ENCODE measurements at places on chromosomes 7 and 10.

DNA sequence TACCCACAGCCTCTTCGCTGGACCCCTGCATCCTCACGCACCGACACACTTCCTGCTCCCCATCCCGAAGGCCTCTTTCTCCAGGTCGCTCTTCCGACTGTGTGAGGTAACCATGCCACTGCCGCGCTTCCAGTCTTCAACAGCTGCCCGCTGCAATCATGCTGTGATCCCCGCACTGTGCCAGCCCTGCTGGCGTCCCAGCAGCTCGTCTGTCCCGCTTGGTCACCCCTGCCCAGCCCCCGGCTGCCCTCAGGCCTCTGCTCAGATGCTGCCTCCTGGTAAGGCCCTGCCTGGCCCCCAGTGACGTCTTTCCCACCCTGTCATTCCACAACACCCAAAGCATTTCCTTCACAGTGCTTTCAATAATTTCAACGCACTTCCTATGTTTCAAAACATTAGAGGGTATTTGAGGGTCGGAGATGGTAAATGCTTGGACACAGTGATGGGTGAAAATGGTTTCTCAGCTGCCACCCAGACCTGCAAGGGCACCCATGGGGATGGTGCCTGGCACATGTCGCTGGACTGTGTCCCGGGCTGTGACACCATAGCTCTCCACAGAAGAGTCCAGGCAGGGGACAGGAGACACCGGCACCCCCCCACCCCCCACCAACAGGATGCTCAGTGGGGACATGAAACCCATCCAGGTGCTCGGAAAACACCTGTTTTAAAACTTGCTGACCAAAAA, 125.2 kb downstream of the MAD1L1 start:
- DNase-seq = no peak

- DNase-seq = no peak
These were observed 16.7 kb upstream of the C10orf90 start for GRCh38 chr10:126687121-126687606.

GRCh38 chr7:27784399-27785053, 44.6 kb downstream of the TAX1BP1 start:
- no peak for DNase-seq

DNA sequence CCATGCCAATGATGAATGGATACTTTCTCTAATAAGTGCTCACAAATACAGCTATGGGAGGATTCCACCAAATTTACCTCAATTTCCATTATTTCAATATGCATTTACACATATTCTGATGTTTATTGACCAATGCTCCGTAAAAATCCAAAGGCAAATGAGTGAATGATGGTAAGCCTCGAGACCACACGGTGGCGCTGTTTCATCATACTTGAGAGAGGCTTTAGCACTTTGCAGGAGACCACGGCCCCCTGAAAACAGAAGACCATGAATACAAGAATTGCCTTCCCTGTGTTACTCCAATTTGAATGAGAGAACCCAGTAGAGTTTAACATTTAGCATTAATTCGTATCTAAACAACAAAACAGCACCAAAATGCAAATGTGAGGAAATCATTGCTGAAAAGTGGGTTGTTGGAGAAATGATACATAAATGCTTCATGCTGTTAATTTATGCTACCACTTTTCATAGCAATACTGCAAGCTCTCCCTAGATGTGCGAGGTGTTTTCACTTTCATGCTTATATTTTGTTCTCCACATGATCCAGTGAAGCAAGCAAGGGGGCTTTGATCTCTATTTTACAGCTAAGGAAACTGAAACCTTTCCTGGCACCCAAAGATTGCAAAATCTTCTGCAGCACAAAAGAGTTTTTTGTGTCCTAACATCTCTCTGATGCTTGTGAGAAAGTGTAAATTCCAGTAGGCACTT, 35.4 kb downstream of the TRIL start:
- peak; percentile 38 for DNase-seq

GRCh38 chr10:16586358-16587138, 64.9 kb upstream of the C1QL3 start:
- no peak for DNase-seq

- DNase-seq = no peak
These were observed 143.7 kb downstream of the PTPN20 start for GRCh38 chr10:47054974-47055373.

DNA sequence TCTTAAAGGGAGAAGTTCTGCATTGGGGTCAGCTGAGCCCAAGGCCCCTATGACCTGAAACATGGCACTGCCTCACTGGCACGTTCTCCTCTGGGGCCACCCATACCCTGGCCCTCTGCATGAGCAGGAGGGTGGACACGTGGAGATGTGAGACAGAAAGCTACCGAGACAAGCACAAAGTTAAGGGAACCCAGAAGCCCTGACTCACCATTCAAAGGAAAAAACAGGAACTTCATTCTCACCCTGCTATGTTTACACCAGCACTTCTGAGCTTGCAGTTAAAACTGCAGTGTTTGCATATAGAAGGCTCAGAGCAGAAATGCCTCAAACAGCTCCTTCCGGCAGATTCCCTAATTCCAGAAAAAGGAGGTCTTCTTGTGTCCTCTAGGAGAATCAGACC, 41.7 kb downstream of the DENND11 start:
- DNase-seq = no peak

DNA sequence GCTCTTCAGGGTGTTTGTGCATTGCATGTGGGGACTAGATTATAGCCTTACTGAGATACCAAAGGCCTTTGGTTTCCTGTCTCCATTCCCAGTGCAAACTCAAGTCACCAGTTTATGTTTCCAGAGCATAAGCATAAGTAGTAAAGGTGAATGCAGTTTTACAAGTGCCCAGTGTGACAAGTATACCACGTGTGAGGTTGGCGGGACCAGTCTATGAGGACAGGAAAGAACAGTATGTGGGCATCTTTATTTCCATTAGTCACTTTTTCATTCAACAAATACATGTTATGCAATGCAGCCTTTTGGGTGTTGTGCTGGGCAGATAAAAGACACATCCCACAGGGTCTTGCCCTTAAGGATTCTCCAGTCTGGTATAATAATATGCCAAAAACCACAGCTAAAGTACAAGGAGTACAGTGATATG, 146.5 kb downstream of the ARID5B start:
- DNase-seq = no peak

DNA sequence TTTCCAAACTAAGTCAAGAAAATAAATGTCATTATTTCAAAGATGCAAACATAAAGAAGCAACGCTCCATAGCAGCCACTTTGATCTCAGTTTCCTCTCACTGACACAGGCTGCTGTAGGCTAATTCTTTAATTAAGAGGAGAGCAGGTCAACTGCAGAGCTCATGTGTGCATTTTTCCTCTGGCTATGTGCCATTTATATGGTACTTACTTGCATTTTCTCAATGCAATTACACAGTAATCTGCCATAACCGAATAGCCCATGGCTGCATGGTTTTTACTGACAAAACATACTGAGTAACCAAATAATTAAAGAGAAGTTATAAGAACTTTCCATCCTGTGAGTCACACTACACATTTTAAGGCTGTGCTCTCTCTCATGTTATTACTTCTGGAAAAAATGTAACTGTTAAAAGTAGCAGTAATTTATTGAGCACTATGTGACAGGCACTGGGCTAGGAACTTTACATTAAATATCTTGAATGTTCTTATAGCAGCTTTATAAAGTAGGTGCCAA, 122.0 kb downstream of the ELAPOR2 start:
- DNase-seq = no peak

- no peak for DNase-seq
These were observed 14.7 kb downstream of the ZNF488 start for GRCh38 chr10:47369251-47369894.

GRCh38 chr10:98391578-98391991, 23.4 kb downstream of the PYROXD2 start:
- DNase-seq = no peak

Data from stimulated activated CD8-positive, alpha-beta memory T cell treated with anti-CD3 and anti-CD28 coated beads, Interleukin-2, amount 100 ng/mL, for 1 hour (primary cell).